ENCODE measurements at places on chromosomes 13 and 19.
A peak's percentile ranks its signal among the peaks of the same experiment; 100 is the strongest.

GRCh38 chr13:105948143-105948542, 587.3 kb downstream of the EFNB2 start:
- DNase-seq, result no peak

GRCh38 chr13:33684874-33685273, 133.1 kb upstream of the RFC3 start:
- DNase-seq, result no peak

- DNase-seq, result no peak
Measured at GRCh38 chr13:79859756-79860155, 378.8 kb downstream of the NDFIP2 start.

GRCh38 chr19:18339723-18340122, 675 bp upstream of the PGPEP1 start:
- DNase-seq, result no peak

DNA sequence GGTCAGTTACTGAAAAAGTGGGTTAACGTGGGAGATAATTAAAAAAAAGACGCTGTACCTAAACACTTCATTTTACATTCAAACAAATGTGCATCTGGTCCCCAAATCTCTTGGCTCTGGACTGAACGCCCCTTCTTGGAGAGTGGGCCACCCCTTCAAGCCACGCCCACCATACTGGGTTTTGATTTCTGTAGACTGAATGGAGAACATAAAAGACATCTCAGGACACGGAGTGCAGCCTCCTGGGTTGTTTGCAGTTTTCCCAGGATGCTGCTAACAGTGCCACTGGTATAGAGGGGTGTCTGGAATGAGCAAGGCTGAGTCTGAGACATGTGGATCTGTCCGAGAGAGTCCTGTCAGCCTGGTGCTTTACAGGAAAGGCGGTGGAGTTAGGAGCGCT, 10.6 kb downstream of the TFDP1 start:
- no peak for DNase-seq

- no peak for DNase-seq
Measured at GRCh38 chr13:110512198-110512740, 49.3 kb downstream of the RAB20 start.

DNA sequence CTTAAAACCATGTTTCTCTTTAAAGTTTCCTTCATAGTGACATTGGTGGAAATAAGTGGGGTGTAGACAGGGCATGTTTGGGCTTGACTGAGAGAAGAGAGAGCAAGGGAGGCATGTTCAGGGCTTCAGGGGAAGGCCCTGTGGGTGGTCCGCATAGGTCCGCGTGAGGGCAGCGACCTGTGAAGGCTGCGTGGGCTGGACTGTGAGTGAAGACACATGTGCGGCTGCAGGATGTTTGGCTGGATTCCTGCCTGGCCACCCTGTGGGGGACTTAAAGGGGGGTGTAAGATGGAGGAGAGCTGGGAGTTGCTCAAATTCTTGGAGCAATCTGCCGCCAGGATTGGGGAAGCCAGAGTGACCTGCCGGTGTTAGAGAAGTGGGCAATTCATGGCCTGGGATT, 23.8 kb upstream of the KLF12 start:
- DNase-seq, result no peak

DNA sequence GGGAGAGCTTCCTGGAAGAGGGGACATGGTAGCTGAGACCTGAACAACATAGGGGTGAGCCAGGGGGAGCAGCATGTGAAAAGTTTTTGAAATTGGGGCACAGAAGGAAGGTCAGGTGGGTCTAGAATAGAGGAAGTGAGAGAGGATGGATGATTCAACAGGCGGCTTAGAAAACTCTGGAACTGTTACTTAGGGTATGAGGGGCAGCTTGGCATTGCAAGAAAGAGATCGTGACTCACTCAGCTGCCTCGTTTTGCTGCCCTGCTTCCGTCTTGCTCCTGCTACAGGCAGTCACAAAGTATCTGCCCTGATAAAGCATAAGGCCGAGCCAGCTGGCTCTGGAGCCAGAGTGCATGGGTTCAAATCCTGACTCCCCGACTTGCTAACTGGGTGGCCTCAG, 1.3 kb upstream of the CEACAM20 start:
- DNase-seq, result peak; percentile 20

DNA sequence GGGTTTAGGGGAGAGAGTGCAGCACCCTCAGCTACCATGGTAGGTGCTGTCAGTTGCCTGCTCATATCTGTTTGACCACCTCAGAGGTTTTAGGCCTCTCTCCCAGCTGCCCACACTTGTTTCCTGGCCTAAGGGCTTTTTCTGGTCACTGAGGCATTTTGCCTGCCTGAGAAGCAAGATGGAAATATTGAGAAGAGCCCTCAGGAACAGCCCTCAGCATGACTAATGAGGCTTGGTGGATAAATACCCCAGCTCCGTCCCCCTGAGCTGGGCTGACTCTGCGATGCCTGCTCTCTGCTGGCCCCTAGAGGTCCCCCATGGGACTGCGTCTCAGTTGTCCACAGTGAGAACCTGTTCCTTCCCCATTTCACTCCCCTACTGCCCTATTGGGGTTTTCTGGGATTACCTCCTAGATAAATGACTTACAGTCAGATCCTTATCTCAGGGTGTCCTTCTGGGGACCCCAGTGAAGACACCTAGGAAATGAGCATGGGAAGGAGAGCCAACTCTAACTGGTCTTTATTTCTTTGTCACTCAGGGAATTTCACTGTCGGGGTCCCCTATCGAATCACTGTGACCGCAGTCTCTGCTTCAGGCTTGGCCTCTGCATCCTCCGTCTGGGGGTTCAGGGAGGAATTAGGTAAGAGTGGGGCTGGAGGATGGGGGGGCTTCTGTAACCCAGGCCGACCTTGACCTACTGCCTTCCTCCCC, 13.3 kb downstream of the PALM3 start:
- peak; percentile 93 for DNase-seq

DNA sequence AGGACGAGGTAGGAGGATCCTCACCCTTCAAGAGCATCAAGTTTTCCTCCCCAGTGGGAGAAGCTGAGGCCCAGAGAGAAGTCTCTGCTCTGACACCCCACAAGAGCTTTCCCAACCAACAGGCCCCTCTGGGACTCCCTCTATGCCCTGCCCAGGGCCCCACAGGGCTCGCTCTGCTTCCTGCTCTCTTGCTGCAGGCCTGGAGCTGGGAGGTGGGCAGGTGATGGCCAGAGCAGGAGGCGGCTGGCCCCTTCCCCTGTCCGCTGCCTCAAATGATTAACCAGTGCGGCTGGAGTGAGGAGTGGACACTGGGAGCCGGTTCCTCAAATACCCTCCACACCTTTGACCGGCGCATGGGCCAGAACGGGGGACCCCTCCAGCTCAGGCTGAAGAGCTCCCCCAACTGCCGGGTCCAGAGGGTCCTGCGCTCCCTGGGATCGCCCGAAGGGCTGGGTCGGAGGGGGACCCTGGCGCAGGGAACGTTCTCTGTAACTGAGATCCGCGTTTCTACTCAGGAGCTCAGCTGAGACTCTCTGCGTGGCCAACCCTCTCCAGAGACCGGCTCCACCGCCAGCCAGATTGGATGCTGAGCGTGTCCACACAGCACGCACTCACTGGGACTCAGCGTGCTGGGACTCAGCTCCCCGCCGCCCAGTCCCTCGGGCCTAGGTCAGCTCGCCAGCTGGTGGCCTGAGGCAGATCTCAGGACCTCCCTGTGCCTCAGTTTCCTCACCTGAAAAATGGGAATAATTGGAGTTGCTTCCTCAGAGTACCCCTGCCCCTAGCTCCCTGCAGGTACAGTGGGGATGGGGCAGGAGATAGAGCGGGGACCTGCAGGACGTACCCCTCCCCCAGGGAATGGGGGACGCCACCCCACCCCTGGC, 6.7 kb upstream of the ONECUT3 start:
- no peak for DNase-seq
